OCI-M1 (cell line): ENCODE measurements at places on chromosomes 4 and X.
A peak's percentile ranks its signal among the peaks of the same experiment; 100 is the strongest.

- DNase-seq, result peak; percentile 6
Observed at GRCh38 chr4:10577018-10577417, 107.5 kb downstream of the CLNK start.

- peak; percentile 36 for DNase-seq
Observed at GRCh38 chr4:24686866-24687692, 102.7 kb upstream of the DHX15 start.

DNA sequence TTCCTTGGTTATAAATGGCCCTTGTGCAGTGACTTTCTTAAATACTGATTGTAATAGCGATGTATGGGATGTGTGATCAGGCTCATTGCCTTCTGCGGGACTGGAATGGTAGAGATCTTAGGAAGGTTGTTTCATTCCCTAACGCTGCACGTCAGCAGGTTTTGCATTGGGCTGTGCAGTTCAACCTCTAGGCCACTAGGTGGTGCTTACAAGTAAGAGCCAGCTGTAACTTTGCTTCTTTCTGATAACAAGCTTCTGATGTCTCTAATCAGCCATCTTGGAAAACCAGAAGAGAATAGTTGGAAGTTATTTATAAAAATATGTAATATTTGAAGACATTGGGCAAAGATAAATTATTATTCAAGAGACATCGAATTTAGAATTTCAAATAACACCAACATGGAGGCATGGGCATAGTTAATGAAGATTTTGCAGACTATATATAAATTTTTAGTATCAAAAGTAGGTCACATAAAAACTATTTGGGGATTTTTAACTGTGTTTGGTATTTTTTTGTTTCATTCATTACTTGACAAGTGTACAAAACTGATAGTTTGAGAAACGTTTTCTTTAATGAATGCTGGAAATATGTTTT, 339.7 kb upstream of the PCDH7 start:
- peak; percentile 86 for DNase-seq

DNA sequence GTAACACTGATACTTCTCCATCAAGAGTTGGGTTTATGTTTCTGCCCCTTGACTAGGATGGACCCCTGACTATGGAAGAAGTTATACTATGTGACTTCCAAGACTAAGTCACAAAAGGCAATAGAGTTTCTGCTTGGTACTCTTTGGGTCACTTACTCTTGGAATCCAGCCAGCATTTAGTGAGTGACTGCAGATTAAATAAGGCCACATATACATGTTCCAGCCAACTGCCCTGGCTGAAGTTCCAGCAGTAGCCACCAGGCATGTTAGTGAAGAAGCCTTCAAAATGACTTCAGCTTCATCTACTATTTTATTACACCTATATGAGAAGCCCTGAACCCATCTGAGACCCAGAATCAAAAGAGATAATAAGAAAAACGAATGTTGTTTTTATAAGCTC, 524.0 kb downstream of the DMD start:
- peak; percentile 1 for DNase-seq

DNA sequence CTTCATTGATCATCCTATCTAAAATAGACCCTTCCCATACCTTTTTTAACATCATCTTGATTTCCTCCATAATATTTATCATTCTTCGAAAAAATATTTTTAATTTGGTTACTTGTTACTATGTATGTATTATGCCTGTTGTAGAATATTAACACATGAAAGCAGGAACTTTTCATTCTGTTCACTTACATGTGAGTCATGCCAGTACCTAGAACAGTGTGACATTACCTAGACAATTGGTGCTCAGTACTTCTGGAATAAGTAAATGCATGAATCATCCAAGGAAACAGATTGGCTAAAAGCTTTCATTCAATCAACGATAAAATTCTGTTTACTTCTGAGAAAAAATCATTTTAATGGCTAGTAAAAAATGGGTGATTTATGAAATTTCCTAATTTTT, 76.4 kb downstream of the CXXC4 start:
- no peak for DNase-seq

GRCh38 chrX:140765043-140765784, 55.7 kb downstream of the LINC00632 start:
- DNase-seq, result no peak

DNA sequence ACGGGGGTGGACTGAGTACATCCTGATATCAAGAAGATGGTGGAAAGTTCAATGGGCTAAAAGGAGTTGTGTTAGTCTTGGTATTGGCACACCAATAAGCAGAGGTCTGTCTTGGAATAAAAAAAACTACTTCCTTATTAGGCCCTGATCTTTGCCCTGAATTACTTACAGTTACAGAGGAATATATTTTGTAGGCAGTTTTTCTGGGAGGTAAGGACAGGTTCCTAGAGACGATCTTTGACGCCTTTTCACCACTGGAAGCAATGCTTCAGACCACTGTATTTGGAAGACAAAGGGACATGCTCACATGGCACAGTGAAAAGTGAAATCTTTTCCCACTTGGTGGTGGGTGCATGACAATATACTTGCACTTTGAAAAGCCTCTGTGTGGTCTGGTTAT, 618 bp upstream of the XK start:
- peak; percentile 75 for DNase-seq

DNA sequence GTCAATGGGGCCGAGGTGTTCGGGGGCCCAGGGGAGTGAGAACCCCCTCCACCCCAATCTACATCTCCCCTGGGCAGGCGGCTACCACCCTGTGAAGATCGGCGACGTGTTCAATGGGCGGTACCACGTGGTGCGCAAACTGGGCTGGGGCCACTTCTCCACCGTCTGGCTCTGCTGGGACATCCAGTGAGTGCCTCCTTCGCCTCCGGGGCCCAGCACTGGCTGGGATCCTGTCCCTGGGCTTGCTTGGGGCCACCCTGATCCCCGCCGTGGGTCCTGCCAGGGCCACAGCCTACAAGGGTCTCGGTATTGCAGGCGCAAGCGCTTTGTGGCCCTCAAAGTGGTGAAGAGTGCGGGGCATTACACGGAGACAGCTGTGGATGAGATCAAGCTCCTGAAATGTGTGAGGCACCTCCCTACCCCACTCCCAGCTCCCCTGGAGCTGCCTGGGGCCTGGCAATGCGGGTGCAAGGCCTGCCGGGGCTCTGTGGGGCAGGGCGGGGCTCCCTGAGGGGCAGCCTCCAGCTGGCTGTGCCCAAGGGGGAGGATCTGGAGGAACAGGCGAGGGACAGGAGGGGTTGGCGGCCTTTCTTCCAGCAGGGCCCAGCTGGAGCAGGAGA, 697 bp downstream of the SRPK3 start:
- no peak for DNase-seq

- no peak for DNase-seq
Observed at GRCh38 chrX:39157006-39157405, 355.7 kb downstream of the MID1IP1 start.

DNA sequence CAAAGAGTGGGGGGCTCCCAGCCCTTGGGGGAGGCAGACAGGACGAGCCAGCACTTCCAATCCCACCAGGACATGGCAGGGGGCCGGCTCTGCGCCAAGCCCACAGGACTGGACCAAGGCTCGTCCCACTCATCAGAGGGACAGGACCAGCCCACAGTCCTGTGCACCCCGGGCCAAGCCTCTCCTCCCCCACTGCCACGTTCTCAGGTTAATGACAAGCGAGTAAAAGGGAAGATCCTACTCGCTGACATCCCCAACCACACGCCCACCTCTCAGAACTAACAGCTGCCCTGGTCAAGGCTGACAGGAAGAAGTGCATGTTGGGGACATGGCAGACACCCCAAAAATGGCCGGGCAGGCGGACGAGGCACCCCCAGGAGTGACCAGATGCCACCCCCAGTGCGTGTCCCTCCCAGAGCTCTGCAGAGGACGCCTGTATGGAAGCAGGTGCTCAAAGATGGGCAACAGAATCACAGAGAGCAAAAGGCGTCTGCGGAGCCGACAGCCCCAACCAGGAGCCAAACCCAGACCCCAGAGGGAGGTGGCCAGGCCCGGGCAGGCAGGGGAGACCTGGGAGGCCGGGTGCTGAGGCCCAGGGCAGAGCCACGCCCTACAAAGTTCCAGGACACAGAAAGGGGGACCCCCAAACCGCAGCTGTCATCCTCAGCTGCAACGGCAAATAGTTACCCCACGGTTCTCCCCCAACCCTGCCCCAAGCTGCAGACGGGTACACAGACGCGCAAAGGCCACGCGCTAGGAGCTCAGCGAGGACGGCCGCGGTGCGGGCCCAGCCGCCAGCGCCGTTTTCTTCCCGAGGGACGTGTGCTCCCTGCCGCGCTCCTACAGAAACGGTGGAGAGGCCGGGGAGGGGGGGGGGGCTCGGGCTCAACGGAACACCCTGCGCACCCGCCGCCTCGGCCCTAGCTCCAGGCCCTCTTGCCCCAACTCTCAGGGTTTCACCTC, 1.7 kb downstream of the CTBP1 start:
- DNase-seq, result peak; percentile 41

- no peak for DNase-seq
Observed at GRCh38 chr4:183072176-183072575, 26.9 kb upstream of the WWC2 start.

- DNase-seq, result no peak
Observed at GRCh38 chr4:42464550-42465094, 67.3 kb downstream of the SHISA3 start.

GRCh38 chrX:38236901-38237615, 16.4 kb upstream of the SRPX start:
- DNase-seq, result no peak

GRCh38 chr4:24570574-24571236, 13.6 kb downstream of the DHX15 start:
- no peak for DNase-seq

- DNase-seq, result no peak
Observed at GRCh38 chrX:791479-792034, 161.0 kb downstream of the SHOX start.

GRCh38 chrX:117538178-117539089, 578.2 kb downstream of the KLHL13 start:
- no peak for DNase-seq

DNA sequence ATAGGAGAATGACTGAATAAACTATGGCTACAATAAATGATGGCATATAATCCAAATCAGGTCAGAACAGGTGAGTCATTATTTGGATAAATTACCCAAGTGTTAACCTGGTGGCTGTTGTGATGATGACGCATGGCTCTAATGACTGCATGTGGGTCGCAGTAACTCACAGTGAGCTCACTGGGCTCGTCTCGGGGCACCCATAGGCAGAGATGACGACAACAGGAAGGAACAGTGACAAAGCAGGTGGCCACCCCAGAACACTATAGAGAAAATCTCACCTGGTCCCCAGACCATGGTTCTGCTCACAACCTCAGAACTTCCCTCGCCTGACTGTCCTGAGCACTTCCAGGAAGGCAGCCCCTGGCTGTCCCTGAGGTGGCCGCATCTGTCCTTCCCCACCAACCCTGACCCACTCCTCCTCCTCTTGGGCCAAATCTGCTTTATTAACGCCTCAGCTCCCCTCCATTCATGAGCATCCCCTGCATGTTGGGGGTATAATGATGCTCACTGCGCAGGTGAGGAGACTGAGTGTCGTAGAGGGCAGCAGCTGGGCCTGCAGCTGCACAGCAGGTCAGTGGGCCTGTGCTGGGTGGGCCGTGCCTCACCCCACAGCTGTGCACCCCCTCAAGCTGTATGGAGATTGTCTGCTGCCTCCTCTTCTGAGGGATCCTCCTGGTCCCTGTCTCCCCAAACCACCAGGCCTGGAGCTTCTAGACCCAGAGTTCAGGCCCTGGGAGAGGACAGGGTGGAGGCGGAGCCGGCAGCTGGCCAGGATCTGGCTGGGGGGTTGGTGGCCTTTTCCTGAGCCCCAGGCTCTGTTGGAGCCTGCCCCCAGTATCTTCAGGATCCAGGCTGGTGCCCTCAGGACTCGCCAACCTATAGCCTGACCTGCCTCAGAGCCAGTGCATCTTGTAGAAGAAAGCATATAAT, 30.9 kb upstream of the FAM156A start:
- DNase-seq, result no peak

DNA sequence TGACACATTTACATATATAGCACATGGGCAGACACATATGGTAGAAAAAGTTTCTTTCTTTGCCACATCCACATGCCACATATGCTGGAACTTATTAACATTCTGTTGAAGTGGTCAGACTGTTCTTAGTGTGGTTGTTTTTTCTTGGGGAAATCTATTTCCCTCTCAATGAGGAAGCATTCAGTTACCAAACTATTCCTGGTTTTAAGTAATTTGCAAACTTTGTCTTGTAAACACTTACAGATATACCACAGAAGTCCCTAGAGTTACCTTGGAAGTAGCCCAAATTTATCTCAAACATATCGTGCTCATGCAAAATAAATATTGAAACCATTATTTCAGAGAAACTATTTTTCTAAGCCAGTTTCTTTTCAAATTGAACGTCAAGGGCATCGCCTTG, 625.5 kb upstream of the INTU start:
- no peak for DNase-seq

GRCh38 chr4:148101235-148101634, 341.0 kb downstream of the NR3C2 start:
- DNase-seq, result no peak

- no peak for DNase-seq
Observed at GRCh38 chr4:20552004-20552403, 148.3 kb upstream of the PACRGL start.

- no peak for DNase-seq
Observed at GRCh38 chrX:119025900-119026299, 46.9 kb upstream of the CT47C1 start.

GRCh38 chr4:48705609-48706008, 74.5 kb downstream of the FRYL start:
- no peak for DNase-seq

- DNase-seq, result no peak
Observed at GRCh38 chrX:112078606-112079005, 4.0 kb downstream of the TRPC5 start.

GRCh38 chrX:105221374-105221773, 880 bp upstream of the TEX13A start:
- peak; percentile 4 for DNase-seq

DNA sequence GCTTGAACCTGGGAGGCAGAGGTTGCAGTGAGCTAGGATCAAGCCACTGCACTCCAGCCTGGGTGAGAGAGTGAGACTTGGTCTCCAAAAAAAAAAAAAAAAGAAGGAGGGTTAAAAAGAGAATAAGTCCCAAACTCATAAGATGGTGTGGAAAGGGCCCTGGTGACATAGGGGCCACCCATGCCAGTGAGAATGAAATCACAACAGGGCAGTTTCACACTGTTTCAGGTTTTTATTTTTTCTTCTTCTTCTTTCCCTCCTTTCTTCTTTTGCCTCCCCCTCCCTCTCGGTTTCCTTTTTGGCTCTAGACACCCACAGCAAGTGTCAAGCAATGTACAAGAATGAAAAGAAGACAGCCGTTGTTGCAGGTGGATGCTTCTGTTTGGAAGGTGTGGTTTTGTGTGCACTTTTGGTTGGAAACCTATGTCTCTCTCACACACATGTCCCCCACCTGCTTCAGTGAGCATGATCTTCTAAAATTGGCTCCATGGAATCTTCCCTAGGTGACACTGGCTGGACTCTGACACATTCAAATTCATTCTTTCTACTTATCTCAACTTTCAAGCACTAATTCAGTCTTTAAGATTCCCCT, 14.4 kb upstream of the TLR8 start:
- DNase-seq, result no peak

- DNase-seq, result peak; percentile 58
Observed at GRCh38 chrX:38804682-38805431, 3.6 kb downstream of the MID1IP1 start.

GRCh38 chrX:74325130-74326059, 21.4 kb downstream of the ZCCHC13 start:
- DNase-seq, result no peak
